T1000 (cell line): ENCODE measurements at places on chromosomes 5 and 9.
A peak's percentile ranks its signal among the peaks of the same experiment; 100 is the strongest.

GRCh38 chr5:126636956-126637355, 36.2 kb downstream of the PHAX start:
- no peak for DNase-seq

DNA sequence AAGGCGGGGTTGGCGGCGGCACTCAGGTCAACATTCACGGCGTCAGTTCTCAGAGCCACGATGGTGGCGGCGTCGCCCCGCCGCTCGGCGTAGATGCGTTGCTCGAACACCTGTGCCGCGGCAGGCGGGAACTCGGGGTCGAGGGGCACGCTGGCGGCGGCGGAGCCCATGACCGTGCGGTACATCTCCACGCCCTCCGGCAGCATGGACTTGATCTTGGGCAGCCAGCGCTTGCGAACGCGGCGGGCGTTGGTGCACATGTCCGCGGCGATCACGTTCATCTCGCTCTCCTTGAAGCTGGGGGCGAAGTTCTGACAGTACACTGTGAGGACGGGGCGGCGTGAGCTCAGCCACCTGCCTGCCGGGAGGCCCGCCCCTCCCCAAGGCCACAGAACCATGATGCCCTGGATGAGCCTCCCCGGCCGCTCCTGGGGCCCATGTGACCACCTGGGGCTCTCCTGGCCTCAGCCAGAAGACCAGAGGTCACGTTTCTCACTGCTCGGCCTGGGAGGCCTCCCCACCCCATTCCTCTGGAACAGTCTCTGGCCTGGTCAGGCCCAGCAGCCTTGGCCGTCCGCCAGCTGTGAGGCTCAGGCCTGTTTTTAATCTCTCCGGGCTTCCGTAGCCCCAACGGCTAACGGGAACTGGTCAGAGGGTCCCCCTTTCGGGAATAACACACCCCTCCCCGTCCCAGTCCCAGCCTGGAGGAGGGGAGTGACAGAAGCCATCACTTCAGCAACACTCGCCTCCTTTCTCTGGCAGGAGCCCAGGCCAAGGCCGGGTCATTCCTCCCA, 50.7 kb upstream of the UBAC1 start:
- DNase-seq: no peak

GRCh38 chr5:124883681-124884080, 137.2 kb upstream of the ZNF608 start:
- no peak for DNase-seq

DNA sequence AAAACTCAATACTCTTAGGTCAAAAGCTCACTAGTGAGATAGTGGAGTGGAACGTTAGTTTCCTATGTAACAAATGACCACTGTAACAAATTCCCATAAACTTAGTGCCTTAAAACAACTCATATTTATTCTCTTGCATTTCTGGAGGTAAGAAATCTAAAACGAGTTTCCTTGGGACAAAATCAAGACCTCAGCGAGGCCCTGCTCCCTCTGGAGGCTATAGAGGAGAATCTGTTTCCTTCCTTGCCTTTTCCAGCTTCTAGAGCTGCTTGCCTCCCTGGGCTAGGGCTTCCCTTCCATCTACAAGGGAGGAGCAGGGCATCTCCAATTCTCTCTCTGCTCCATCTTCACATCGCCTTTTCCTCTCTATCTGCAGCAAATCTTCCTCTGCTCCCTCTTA, 32.0 kb downstream of the SEMA5A start:
- DNase-seq: no peak

DNA sequence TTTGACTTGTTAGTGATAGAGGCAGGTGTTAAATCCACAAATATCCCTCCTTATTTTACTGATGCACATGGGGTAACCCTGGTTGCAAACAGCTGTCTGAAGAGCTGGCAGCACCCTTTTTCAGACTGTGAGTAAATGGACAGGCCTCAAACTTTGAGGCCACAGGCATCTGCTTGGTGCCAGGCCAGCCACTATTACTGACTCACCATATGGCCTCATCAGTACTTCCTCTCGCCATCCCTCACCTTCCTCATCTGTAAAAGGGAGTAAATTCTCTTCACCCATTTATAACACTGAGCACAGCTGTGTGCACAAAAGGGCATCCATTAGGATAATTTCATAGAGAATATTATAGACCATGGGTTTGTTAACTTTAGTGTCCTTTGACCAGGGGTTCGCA, 11.9 kb upstream of the TNIP1 start:
- DNase-seq: peak; percentile 22

- DNase-seq: no peak
Measured at GRCh38 chr5:107196500-107197059, 474.2 kb downstream of the EFNA5 start.

GRCh38 chr5:143752165-143752850, 59.7 kb upstream of the HMHB1 start:
- no peak for DNase-seq

GRCh38 chr5:45385321-45386058, 310.7 kb downstream of the HCN1 start:
- DNase-seq: peak; percentile 10

- DNase-seq: no peak
Measured at GRCh38 chr9:70600506-70600905, 186.0 kb upstream of the KLF9 start.

GRCh38 chr5:6419340-6419852, 29.3 kb upstream of the UBE2QL1 start:
- no peak for DNase-seq

DNA sequence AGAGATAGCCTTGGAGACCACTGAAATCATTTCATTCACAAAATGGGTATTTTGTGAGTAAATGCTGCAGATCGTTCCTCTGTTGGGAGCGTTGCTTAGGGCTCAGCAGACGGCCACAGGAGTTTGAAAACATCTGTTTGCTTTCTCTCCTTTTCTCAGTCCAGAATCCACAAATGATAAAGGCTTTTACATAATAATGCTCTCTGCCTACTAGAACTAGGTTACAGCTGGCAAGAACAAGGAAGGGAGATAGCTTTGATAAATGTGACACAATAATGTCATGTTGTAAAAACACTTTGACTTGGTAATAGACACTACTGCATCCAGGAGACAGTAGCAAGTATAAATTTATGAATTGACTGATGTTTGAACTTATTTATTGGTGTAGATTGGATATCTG, 1072.4 kb upstream of the CDH6 start:
- DNase-seq: no peak

DNA sequence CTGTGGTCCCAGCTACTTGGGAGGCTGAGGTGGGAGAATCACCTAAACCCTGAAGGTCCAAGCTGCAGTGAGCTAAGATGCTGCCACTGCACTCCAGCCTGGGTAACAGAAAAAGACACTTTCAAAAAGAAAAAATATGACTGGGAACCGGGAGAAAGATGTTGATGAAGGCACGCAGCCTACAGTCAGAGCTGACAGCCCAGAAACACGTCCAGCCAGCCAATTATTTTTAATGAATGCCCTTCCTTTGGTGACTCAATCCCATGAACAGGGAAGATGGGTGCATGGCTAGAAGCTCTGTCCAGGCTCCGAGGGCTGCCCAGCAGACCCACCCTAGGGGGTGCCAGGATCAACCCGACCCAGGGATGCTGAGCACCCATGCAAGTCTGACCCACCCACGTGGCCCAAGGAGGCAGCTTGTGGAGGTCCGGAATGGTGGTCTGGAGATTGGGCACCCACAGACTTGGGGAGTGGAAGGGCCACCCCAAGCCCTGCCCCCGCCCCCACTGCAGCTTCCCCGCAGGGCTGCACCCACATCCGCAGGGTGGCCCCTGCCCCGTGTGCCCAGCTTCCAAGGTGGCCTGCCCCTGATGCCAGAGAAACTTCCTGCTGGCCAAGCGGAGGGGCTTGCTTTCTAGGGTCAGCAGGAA, 51.0 kb downstream of the ADAMTS2 start:
- no peak for DNase-seq

DNA sequence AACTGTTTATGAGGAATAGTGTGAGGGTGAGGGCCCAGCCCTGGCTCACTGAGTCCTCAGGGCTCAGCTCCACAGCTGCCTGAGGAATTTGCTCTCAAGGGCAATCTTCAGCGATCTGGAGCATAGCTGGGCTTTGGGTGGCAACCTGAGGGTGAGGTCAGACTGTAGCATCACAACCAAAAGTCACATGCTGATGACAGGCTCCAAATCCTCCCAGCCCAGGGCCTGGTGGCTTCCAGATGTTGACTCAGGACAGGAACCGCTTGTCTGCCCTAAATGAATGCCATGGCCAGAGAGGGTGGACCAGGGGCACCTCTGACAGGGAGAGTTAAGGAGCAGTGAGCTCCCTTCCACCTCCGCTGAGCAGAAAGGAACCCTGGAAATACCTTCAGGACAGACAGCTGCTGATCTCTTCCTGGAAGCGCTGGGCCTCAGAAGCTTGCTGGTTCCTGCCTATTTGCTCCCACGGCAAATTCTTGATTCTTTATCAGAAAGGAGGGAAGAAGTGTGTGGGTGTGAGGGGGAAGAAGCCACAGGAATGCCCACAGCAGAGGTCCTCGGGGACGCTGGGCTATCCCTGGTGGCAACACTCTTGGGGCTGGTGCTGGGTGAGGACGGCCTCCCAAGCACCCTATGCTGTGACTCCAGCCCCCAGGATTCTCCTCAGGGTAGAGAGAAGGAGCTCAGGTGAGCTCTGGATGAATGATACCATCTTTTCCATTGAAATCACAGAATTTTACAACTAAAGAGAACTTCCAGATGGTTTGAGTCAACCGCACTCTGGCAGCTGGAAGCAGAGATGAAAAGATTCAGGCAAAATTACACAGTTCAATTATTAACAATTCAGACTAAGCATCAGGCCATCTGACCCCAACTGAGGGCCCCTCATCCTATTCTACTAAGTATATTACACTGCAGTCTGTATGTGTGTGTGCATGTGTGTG, 13.8 kb upstream of the CTSL start:
- DNase-seq: peak; percentile 60

GRCh38 chr5:116388564-116389258, 185.9 kb downstream of the SEMA6A start:
- DNase-seq: peak; percentile 4

DNA sequence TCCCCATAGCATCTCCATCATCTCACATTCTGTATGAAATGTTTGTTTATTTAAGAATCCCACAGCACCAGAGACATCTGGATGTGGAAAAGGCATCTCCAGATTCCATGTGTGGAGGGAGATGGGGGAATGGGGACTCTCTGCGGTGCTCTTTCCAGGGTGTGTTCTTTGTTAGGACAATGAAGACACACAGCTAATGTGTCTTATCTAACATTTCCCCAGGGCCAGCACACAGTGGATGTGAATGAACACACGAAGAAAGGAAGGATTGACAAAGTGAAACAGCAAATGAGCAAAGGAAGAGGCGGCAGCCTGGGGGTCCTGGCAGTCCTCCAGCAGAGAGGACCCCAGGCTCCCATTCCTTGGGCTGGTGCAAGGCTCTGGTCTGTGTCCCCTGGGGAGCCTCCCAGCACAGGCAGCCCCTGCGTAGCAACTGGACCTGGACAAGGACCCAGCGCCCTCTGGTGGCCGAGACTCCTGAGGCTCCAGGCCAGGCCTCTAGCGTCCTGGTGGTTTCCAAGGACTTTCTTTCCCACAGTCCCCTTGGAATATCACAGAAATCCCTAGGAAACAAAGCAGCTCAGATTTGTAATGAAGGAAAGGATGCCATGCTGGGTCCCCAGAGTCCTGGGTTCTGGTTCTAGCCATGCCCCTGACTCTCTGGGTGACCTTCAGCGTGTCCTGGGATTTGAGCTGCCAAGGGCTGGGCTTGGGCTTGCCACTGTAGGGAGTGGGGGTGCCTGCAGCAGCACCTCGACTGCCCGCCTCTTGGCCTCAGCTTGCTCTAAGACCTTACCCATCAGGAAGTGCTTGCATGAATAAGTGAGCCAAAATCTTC, 3.5 kb upstream of the PDLIM7 start:
- peak; percentile 77 for DNase-seq

- DNase-seq: no peak
Measured at GRCh38 chr5:139363937-139364336, 19.2 kb downstream of the SLC23A1 start.
